Large intestine (tissue), 12 donors: ENCODE measurements at places on chromosomes 13 and 19. TPM values are rescaled to one million over a fixed set of nuclear protein-coding genes. Genes with fewer than 3 reads are reported as not detected.

Gene C19orf44
- polyA plus RNA-seq = 4.6 TPM

GRCh38 chr19:58007285-58007684 lies 4.7 kb upstream of the ZNF606 start:
- peak; percentile 26 for DNase-seq

Gene TTC9B
- polyA plus RNA-seq = 3.1 TPM

DNA sequence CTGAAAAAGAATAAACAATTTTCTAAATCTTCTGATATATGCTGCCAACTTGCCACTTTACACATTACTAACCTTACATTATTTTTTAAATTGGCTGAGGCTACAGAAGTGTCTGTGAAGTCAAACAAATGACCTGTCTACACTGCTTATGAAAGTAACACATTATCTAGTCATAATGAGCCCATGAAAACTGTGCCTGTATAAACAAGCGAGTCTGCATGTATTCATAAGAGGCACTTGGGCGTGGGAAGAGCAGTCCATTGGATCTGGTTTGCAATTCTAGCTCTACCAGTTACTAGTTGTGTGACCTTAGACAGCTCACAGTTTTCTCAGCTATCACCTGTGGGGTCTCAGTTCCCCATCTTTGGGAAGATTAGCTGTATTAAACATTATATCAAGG lies 3.1 kb downstream of the VPS36 start:
- DNase-seq = no peak

DNA sequence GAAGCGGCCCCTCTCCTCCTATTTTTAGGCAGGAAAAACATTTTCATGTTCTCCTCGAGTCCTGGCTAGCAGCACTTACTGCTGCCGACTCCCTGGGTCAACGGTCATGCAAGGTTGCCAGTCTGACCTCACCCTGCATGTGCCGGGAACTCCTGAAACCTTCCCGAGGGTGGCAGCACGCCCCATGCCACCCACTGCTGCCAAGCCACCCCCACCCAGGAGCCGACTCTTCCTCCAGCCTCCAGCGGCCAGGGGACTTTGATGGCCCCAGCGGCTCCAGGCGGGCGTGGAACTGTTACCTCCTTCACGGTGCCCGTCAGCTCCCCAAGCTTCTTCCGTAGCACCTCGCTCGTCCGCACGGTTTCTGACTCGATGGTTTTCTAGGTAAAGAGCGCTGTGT lies 8.7 kb downstream of the TIMM44 start:
- no peak for DNase-seq

DNA sequence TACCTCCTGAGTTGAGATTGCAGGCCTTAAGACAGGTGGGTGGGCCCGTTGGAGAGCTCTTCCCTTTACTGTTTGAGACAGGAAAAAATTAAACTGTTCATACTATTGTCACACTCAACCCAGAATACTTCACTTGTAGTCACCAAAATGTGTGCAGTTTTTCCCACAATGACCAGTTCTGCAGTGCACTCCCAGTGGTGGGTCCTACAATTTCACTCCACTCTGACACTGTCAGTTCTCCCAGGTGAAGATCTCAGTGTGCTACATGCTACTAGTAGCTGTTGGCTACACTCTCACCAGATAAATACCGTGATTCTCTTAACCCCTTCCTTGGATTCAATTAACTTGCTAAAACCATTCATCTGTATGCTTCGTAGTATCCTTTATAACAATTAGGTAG lies 2.9 kb downstream of the ZNF665 start:
- no peak for DNase-seq
